Bladder microvascular endothelial cell (primary cell): ENCODE measurements at places on chromosomes 6 and 20. TPM values are rescaled to one million over a fixed set of nuclear protein-coding genes. Genes with fewer than 3 reads are reported as not detected.

Gene SCRT2
- total RNA-seq, result not detected in 2 replicates

Gene GDAP1L1
- total RNA-seq, result not detected in 2 replicates

Gene APOBEC2
- not detected in 2 replicates for total RNA-seq

Gene EMILIN3
- total RNA-seq, result under 0.01 and 0.06 TPM in 2 replicates

Gene SAYSD1
- total RNA-seq, result 7.3 and 9.1 TPM in 2 replicates

Gene LAMA5
- 65.6 and 72.9 TPM in 2 replicates for total RNA-seq

Gene GPLD1
- total RNA-seq, result 0.06 TPM in 1 of 2 replicates, not detected in the other

Gene PRND
- total RNA-seq, result 0.88 and 2.4 TPM in 2 replicates

Gene COL20A1
- not detected in 2 replicates for total RNA-seq

Gene C20orf144
- under 0.01 TPM in 1 of 2 replicates, not detected in the other for total RNA-seq

Gene CRIP3
- 0.19 TPM in 1 of 2 replicates, not detected in the other for total RNA-seq

Gene KCNK5
- total RNA-seq, result not detected in 2 replicates

Gene CLDN20
- not detected in 2 replicates for total RNA-seq

Gene ISM1
- total RNA-seq, result under 0.01 and 0.06 TPM in 2 replicates

Gene ACSS1
- 15.2 and 24.8 TPM in 2 replicates for total RNA-seq

Gene COL19A1
- not detected in 2 replicates for total RNA-seq

Gene CTAGE9
- total RNA-seq, result not detected in 2 replicates

Gene TBC1D22B
- 5.3 and 10.8 TPM in 2 replicates for total RNA-seq

Gene CDSN
- total RNA-seq, result 0.06 TPM in 1 of 2 replicates, not detected in the other

Gene HLA-DQB2
- not detected in 2 replicates for total RNA-seq

Gene F13A1
- not detected in 2 replicates for total RNA-seq

Gene TBCC
- 32.5 and 35.1 TPM in 2 replicates for total RNA-seq

Gene ARFGEF3
- 2.1 and 3.9 TPM in 2 replicates for total RNA-seq

Gene SLA2
- total RNA-seq, result not detected in 2 replicates

Gene RIPOR2
- total RNA-seq, result 1.1 TPM in 1 of 2 replicates, not detected in the other

Gene TINAG
- not detected in 2 replicates for total RNA-seq

Gene GABRR1
- total RNA-seq, result not detected in 2 replicates

Gene GSTA3
- total RNA-seq, result not detected in 2 replicates

Gene CD2AP
- 30.3 and 45.5 TPM in 2 replicates for total RNA-seq

Gene NEU1
- 52.0 and 59.4 TPM in 2 replicates for total RNA-seq

Gene RGS17
- total RNA-seq, result 0.65 and 3.0 TPM in 2 replicates

Gene GSTA2
- total RNA-seq, result not detected in 2 replicates

Gene LGSN
- not detected in 2 replicates for total RNA-seq

Gene GRIK2
- under 0.01 and 0.13 TPM in 2 replicates for total RNA-seq

Gene SLC2A10
- 3.7 and 10.5 TPM in 2 replicates for total RNA-seq

Gene LAMP5
- 1.4 and 3.2 TPM in 2 replicates for total RNA-seq

Gene EPPIN
- not detected in 2 replicates for total RNA-seq

Gene PIGU
- 4.4 and 10.1 TPM in 2 replicates for total RNA-seq
